ENCODE measurements at places on chromosomes 7 and 10. TPM values are rescaled to one million over a fixed set of nuclear protein-coding genes. Genes with fewer than 3 reads are reported as not detected.

ARHGEF35 gene
- total RNA-seq, result 1.7 TPM

DNA sequence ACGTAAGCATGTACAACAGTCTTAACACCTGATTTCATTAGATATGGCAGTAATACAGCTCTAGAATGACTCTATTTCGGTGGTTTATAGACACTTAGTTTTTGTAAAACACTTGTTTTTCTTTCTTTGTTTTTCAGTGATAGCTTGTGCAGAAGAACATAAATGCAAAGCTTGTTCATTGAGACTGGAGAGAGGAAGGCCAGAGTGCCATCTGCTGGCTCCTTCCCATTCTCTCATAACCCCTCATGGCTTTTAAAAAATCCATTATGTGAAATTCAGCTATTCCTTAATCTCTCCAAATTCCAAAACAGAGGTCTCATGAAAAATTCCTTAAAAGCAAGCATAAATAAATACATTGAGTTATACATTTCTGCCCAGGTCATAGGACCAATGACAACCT is 76.3 kb downstream of the CACNB2 start:
- no peak for DNase-seq
- H3K4me3 ChIP-seq, result no peak overlapping the region
- H3K27ac ChIP-seq, result no peak overlapping the region
- no peaks in the 10 kb centered on the region for H3K27me3 ChIP-seq
- H3K4me1 ChIP-seq, result no peaks in the 10 kb centered on the region

DNA sequence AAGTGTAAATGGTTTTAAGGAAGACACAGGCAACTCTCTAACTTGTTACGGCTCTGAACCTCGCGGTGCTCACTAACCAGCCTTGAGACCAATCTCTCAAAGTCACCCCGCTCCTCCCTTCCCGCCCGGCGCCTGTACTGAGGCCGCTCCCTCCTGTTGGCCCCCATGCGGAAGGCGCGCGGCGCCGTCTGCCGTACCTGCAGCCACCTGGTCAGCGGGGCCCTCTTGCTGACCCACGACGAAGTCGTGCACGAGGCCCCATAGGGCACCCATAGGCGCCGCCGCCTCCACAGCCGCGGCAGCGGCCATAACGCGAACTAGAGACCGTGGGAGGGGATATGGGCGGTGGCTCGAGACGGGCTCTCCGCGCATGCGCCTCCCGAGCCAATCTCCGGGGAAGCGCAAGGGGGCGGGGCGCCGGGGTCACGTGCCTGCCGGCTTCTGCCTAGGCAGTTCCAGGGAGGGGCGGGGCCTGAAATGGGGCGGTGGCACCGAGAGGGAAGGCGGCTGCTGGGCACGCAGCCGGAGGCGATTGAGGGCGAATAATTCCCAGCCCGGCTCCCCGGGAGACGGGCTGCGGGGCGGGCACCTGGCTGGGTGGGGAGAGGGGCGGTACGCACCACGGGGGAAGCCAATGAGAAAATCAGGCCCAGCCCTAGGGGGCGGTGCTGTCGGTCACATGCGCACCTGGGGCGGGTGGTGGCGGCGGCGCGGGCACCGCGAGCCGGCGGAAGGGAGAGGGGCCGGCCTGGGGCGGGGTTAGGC is at the start of gene MMS19:
MMS19 (minus strand) TSS at position 347 of the 765 bp plus-strand sequence; CDS start at position 309, 38 bp downstream.
- H3K4me1 ChIP-seq, result peaks cover 39% of the 10 kb centered on the region
- peak; percentile 99 for DNase-seq
- H3K4me3 ChIP-seq, result peak within 1 kb of the TSS; percentile 85

DNA sequence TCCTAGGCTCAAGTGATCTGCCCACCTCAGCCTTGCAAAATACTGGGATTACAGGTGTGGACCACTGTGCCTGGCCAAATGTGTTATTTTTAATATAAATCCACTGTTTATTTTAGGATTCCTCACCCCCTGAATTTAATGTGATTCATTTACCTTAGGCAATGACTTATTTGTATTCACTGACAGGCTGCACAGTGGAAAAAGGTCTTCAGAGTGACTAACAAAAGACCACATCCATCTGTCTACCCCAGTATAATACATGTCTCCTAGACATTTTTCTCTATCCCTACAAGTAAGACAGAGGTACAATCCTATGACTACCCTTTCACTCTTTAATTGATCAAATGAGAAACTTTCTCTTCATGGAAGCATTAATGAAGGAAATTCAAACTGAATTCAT is 230.2 kb downstream of the AHR start:
- no peak for DNase-seq
- no peak overlapping the region for H3K27ac ChIP-seq
- H3K4me1 ChIP-seq, result peaks cover 24% of the 10 kb centered on the region
- H3K4me3 ChIP-seq, result no peak overlapping the region

PAPOLB gene
- total RNA-seq, result 0.06 TPM

All from activated CD8-positive, alpha-beta memory T cell treated with anti-CD3 and anti-CD28 coated beads, Interleukin-2, amount 10 ng/mL, durations not matched to agents 7 days and 5 days (primary cell).